ENCODE measurements at places on chromosomes 4 and X. TPM values are rescaled to one million over a fixed set of nuclear protein-coding genes. Genes with fewer than 3 reads are reported as not detected.

DNA sequence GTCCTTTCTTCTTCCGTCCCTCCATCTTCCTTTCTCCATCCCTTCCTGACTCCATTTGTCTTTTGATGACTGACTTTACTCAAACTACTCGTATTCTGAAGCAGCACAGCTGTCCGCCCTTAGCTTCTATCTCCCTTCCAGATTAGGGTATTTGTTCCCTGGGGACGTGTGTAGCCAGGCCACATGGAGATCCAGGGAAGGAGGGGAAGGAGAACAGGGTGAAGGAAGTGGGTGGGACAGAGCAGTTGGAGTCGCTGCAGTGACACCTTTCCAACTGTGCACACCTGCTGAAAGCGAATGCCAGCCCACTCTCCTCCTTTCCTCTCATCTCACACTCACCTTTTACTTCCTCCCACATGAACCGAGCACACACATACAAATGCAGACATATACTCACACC, 323.8 kb downstream of the DCTD start:
- DNase-seq, result no peak

DNA sequence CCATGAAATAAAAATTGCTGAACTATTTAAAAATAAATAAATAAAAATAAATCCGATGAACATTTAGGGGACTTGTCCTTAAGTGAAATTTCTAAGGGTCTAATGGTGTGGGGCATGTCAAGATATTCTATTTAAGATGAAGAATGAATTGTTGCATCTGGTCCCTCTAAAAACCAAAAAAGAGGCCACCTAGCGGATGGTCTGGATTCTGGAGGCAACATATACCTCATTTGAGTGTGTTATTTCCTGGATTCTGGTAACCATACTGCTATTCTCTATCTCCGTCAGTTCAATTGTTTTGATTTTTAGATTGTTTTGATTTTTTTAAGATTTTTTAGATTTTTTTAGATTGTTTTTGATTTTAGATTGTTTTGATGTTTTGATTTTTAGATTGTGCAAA, 28.3 kb downstream of the AGTR2 start:
- no peak for DNase-seq

DNA sequence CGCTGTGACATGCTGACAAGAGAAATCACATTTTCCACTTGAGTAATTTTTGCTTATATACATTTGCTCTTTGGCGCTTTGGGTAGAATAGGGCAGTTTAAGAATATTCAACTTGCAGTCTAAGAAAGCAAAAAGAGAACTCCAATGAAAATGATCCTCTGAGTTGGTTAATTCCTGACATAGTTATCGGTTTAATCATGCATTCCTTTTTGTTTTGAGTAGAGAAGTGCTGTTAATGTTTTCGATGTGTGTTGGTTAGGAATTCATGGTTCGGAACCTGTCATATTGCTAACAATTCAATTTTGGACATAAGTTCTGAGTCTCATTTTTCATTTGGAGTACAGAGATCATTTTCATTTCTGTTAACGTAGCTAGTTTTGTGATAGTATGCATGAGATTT, 700.6 kb upstream of the PITX2 start:
- no peak for DNase-seq

HCFC1 gene
- polyA plus RNA-seq, result 12.4 TPM
